ENCODE measurements at places on chromosomes 6 and 20.

DNA sequence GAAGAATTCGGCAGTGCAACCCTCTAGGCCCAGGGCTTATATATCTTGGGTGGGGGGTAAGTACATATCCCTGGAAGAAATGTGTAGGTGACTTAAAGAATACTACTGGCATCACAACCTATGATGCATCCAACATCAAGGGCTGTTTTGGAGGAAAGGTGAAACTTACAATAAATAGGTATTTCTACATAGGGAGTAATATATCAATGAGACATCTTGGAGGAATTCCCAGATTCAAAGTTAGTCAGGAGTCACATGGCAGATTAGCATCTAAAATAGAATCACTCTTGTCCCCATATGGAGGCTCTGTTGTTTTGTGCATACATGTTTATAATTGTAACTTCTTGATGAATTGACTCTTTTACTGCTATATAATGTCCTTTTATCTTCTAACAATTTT lies 375.5 kb downstream of the PAX1 start:
- DNase-seq, result no peak

GRCh38 chr6:110329348-110329713 lies 28.8 kb downstream of the METTL24 start:
- no peak for DNase-seq

GRCh38 chr20:23039136-23039875 lies 4.2 kb downstream of the SSTR4 start:
- DNase-seq, result no peak

- no peak for DNase-seq
These were observed 4.9 kb upstream of the TMEM242 start for GRCh38 chr6:157328108-157328692.

- DNase-seq, result no peak
These were observed 43.3 kb upstream of the PHACTR2 start for GRCh38 chr6:143634486-143634885.

DNA sequence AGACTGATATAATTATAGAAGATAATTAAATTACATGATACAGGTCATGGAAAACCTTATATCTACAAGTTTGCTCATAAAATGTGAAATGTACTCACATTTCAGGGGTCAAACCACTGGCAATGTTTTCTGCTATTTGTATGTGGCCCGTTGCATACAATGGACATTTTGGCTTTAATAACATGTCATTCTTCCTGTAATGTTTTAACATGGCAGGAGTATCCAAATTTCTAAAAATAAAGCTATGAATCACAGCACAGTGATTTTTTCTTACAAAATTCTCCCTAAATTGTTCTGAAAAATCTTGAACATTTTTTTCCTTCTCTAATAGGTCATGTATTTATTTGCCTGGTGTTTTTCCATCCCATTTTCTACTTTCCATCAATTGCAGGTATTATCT lies 305.7 kb downstream of the SMOC2 start:
- no peak for DNase-seq

DNA sequence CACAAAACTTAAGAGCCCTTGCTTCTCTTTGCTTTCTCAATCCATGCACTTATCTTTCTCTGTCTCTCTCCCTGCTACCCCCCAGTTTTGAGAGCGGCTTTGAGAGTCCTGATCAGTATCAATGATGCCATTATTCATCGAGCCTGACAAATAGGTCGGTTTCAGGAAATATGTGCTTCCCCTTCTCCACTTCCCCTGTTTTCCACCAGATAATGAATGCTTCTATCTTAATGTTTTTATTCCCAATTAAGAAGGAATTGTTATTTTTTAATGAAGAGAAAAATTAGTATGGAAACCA lies 117.7 kb downstream of the KIF13A start:
- DNase-seq, result no peak

GRCh38 chr6:83311231-83311630 lies 118.1 kb downstream of the RWDD2A start:
- no peak for DNase-seq

DNA sequence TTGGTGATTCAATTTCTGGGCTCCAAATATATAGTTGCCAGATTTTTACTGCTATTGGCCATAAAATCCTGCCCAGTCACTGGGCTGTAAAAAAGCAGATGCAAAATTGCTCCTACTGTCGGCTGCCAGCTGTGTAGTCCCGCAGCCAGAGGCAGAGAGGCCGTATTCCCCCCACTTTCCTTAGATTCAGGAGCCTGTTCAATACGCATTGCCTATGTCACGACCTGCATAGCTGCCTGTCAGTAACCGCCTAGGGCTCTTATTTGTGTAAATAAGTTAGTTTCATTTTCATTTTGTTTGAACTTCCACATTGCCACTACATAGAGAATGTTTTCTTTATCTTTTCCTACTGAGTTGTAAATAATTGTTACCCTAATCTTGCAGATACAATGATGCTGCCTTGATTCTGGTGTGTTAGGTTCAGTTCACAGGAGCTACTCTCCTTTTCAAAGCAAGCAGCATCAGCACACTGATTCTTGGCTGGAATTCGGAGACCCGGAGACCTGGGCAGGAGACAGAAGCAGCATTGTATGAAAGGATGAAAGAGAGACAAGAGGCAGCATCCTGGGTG lies 46.0 kb upstream of the UST start:
- peak; percentile 48 for DNase-seq

GRCh38 chr20:63290677-63291472 lies 2.1 kb upstream of the COL20A1 start:
- DNase-seq, result no peak

- DNase-seq, result no peak
These were observed 100.1 kb downstream of the ASXL1 start for GRCh38 chr20:32458061-32458836.

- no peak for DNase-seq
These were observed 540.5 kb upstream of the JAG1 start for GRCh38 chr20:11214256-11214840.

DNA sequence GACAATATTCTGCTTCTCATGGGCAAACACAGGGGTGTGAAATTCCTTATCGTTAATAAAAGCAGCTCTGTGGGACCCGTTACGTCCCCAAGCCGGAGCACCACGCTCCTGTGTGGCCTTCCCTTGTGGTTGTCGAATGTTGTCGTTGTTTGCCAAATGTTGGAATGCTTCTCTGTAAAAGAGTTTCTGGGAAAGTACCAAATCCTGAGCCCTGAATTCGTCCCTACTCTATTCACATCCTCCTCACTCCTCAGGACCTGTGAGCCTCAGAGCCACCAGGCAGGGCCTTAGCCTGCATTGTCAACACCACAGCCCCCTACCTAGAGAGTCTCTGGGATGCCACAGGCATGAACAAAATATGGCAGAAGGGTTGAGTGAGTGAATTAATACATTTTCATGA lies 64.0 kb downstream of the THBS2 start:
- no peak for DNase-seq

DNA sequence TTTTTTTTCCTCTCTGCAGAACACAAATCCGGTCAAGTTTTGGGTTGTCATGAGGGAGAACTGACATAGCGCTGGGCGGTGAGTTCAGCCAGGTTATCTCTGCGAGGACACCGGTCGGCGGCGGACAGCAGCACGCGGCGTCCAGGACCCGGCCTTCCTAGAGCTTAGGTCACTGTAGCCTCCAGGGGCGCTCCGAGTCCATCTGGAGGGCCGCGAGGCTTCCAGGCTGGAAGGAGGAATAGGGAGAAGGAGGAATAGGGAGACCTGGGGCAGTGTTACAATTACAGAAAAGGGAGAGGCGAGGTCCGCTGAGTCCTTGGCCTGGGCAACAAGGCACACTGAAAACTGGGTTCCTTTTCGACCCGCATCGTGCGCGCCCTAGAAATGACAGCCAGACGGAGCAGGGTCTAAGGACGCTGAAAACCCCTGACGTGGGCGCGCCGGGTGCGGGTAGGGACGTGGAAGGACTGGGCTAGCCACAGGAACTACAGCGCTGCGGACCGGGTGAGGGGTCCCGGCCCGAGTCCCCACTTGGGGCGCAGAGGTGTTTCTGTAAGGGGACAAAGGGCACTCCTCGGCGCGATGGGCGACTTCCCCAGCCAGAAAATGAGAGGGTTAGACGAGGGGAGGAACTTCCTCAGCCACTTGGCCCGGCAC lies 536 bp upstream of the FNDC1 start:
- peak; percentile 31 for DNase-seq

DNA sequence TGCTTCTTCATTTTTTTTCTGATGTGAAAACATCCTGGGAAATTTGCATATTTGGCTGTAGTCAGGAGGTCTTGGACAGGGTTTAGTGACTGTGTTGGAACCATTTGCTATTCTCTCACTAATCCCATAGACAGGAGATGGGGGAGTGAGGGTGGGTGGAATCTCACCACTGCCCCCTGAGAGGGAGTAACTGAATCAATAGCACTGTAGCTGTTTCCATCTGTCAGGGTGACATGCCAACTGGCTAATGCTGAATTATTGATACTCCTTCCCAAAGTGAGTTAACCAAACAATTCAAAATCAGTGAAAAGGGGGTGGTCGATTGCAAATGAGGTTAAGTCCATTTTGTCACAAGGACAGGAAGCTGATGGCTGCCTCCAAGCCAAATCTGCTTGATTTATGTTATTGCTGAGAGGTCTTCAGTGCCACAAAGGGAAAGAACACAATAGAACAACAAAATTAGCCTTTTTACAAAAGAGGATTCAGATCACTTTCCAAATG lies 55.1 kb upstream of the B3GAT2 start:
- DNase-seq, result no peak

DNA sequence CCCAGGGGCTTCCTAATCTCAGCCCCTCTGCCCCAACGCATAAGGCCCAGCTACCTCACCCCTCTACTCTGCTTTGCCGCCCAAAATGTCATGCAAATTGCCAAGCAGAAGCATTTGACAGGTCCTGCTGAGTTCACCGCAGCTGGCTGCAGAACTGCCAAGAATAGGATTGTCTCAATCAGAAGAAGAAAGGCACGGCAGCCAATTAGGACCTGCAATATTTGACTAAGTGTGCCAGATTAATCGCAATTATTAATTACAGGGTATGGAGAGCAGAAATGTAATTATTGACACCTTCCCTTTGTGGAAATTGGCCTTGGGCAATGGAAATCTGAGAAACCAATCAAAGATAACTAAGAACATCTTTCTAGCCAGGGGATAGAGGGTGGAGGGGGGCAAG lies 318.6 kb downstream of the LRFN2 start:
- no peak for DNase-seq

DNA sequence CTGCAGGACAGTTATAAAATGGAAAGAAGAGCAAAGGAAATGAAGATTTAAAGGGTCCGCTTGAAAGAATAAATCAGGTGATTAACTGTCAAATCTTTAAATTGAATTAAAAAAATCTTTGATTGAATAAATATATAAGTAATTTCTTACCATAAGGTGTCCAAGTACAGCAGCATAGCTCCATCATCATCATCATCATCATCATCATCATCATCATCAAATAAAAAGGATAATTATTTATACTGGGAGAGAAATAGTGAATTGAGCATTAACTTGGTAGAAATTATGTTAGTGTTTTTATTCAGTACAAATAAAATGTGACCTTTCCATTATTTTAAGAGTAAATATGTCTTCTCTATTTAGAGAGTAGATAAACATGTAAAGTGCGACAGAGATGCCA lies 745.6 kb upstream of the MARCKS start:
- no peak for DNase-seq
